ENCODE measurements at places on chromosomes 4 and X.

GRCh38 chrX:114344756-114345349 lies 239.0 kb upstream of the HTR2C start:
- no peak for DNase-seq

DNA sequence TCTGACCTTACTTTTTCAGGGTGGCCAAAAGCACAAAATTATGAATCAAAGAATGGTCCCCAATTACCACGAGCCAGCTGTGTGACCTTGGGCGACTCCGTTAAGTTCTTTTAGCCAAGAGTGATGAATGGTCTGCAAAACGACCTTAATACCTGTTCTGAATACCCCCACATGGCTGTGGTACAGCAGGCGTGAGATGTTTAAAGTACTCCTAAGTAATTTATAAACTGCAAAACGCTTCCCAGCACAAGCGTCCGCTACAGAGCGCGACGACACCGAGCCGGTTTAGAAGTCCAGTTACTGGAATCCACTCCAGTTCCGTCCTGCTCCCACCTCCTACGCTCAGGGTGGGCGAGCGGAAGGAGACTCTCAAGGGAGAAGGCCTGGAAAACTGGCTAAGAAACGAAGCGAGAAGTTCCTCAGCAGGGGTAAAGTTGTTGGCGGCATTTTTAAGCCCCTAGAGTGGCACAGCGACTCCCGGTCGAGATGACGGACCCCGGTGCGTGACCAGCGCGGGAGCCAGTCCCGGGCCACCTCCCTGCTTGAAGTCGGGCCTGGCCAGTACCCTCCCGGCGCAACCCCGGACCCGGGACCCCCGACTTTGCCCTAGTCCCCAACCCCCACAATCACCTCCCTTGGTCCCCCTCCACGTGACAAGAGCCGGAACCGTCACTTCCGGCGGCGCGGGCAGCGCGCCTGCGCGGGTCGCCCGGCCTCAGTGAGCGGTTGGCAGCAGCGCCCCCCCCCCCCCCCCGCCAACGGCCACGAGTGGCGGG lies 659 bp upstream of the BMP2K start:
- DNase-seq: peak; percentile 84

DNA sequence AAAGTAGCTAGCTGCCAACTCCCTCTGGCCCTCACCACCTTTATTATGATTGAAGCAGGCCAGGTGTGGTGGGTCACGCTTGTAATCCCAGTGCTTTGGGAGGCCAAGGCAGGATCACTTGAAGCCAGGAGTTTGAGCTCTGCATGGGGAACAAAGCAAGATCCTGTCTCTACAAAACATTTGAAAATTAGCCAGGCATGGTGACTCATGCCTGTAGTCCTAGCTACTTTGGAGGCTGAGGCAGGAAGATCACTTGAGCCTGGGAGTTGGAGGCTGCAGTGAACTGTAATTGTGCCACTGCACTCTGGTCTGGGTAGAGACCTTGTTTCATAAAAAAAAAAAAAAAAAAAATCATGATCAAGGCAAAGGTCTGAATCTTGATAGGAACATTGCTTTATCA lies 467.0 kb upstream of the DIPK2B start:
- DNase-seq: no peak

DNA sequence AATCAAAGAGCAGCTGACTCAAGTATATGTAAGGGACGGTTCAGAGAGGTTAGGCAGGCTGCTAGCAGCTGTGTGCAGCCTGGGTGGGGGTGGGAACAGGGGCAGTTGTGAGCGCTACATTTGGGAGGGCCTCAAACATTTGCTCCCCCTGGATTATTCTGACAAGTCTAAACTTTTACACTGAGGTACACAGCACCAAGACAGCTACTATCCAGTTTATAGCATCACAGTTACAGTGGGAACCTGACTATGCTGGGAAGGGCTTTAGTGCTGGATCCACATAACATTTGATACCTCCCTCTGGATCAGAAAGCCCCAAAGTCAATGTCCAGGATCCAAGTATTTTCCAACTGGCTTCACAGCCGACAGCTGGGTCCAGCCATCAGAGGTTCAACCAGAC lies 55.8 kb upstream of the GIMD1 start:
- no peak for DNase-seq

GRCh38 chr4:101292214-101292613 lies 55.1 kb downstream of the PPP3CA start:
- no peak for DNase-seq

GRCh38 chr4:55378617-55379467 lies 16.9 kb upstream of the TMEM165 start:
- no peak for DNase-seq

DNA sequence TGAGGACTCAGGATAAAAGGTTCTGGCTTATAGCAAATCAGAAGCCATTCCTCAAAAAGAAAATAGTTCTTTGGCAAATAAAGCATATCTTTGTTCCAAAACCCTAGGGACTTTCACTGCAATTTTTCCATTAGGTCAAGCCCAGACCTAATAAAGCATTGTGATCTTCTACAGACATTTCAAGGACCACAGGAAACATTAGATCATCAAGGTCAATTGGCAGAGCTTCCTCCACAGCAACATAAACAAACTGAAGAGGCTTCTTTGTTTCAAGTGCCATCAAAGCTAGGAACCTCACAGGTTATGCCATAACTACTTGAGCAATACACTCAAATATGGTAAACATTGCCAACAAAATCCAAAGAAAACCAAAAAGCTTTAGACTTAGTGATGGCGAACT lies 144.9 kb downstream of the ANXA5 start:
- DNase-seq: no peak

DNA sequence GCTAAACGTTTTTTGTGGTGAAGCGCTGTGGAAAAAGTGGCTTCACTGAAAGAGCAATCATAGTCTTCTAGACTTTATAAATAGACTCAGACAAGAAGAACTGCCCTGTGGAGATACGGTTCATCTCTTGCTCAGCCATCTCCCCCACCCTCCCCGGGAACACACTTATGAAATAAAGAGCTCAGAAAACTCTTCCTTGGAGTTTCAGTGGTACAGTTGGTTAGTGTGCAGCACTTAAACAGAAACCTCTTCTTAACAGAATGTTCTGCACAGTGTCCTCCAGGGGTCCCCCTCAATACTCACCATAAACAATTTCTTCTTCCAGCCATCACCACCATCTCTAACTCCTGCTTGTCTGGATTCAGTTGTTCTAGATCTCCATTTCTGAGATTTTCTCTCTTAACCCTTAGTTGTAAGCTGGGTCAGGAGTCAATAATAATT lies 313.0 kb downstream of the ARHGAP10 start:
- no peak for DNase-seq

DNA sequence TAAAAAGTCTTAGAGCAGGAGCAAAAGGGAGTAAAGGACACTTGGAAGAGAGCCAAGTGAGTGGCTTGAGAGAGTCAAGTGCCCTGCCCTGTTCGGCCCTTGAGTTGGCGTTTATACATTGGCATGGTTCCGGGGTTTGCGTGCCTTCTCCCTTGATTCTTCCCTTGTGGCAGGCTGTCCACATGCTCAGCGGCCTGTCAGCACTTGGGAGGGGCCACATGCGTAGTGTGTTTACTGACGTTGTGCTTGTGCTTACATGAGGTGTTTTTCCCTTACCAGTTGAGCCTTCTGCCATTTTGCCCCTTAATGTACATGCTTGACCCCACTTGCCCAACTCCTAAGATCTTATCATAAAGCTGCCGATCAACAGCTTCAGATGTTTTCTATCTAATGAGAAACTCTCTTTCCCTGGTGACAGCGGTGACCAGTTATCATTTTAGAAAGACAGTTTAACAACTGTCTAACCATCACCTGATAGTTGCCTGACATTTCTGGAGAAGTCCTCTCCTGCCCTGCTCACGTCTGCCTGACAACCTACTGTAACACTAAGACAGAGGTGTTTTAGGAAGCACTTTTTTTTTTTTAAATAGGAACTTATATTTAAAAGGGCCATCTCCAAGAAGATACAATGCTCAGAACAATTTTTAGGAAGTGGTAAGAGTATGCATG lies 49.5 kb upstream of the GC start:
- DNase-seq: no peak

DNA sequence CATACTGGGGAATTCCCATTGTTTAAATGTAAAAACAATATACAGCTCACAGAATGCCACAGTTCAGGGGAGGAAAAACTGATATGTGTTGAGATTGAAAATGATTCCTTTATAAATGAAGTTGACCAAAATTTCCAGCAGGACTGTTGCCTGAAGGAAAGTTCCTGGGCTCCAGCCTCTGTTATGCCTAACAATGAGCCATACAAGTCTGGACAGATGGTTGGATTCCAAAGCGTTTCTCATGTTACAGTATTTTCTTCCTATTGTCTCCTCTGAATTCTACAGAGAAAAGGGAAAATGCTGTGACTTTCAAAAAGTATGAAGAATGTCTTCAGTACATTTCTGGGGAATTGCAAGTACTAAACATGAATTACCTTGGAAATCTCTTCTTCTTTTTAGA lies 73.3 kb downstream of the ALPK1 start:
- no peak for DNase-seq

- no peak for DNase-seq
These were observed 4.9 kb upstream of the PNMA6E start for GRCh38 chrX:153406011-153406410.

- DNase-seq: no peak
These were observed 104.9 kb downstream of the FAM13A start for GRCh38 chr4:88952081-88952480.

GRCh38 chrX:138001226-138001625 lies 435.3 kb downstream of the ZIC3 start:
- no peak for DNase-seq

GRCh38 chr4:102640669-102641068 lies 120.1 kb downstream of the MANBA start:
- DNase-seq: no peak

GRCh38 chr4:176818531-176818930 lies 25.8 kb upstream of the VEGFC start:
- DNase-seq: no peak

GRCh38 chr4:125389713-125390112 lies 75.0 kb downstream of the FAT4 start:
- no peak for DNase-seq

GRCh38 chrX:50594788-50595187 lies 124.2 kb upstream of the DGKK start:
- no peak for DNase-seq

DNA sequence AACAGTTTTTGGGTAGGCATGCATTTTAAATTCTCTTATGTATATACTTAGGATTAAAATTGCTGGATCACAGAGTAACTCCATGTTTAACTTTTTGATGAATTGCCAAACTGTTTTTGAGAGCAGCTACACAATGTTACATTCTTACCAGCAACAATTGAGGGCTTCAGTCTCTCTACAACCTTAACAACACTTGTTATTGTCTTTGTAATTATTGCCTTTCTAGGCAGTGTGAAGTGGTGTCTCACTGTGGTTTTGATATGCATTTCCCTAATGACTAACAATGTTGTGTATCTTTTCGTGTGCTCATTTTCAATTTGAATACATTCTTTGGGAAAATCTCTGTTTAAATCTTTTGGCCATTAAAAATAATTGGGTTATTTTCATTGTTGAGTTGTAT lies 17.3 kb upstream of the F11 start:
- DNase-seq: no peak

DNA sequence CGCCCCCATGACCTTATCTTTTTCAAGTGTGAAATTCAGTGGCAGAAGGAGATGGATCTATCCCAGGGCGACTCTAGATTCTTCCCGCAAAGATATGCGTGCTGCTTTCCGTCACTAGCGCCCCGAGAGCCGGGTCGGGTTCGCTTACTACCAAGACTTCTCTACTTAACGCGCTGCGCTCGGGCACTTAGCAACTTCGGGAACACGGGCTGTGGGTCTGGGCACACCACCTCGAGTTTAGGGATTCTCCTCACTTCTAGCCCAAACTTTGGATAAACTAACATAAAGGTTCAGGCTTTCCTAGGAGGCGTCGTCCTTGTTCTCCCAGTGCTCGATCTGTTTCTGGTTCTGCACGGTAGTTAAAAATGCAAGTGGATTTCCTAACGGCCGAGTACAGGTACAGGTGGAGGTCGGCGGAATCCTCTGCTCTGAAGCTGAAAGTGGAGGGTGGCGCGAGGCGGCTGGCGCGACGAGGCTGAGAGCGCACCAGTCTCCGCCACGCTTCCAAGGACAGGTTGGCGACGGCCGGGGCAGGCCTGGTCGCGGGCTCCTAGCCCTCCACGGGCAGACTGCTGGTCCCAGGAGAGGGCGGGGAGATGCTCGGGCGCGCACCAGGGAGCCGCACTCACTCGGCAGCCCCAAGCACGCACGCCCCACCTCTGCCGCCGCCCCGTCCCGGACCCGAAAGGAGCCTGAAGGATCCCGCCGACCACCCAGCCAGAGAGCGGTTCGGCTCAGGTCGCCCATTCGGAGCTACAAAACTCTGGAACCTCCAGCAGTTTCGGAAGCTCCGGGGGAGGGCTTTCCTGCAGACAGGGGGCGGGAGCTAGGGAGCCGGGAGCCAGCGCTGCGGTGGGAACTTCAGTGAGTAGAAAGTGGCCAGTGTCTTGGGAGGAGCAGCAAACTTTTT lies 100.8 kb upstream of the TENM3 start:
- no peak for DNase-seq

GRCh38 chr4:70958681-70959080 lies 34.8 kb upstream of the DCK start:
- no peak for DNase-seq

DNA sequence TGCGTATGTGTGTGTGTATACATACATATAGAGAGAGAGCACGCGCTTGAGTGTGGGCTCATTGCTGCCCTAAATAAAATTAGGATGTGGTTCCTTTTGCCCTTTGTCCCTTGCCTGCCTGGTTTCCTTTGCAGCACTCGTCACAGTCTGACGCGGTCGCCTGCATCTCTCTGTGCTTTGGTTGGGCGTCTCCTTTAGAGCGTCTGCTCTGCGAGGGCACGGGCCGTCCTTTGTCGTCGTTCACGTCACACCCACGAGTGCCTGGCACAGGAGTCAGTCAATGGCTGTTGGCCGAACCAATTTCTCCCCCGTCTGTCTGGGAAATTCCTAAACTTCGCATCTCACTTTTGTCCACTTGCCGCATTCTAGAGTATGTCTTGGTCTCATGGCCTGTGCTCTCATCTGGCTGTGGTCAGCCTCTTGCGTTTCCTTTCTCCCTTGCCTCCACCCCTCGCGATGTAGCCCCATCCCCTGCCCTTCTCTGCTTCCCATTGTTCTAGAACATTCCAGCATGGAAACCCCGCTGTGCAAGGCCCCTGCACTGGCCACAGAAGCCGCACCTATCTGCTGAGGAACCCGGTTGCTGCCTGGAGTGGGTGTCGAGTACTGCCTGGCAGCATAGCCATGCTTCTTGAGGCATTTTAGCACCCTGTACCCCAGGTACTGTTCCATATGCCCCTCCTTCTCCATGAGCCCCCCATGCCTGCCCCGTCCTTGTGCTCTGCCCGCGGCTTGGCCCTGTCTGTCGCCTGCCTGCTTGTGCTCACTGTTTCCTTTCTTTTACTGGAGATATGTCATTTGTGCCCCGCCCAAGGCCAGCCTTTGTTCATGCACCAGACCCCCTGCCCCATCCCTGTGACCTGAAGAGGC lies 8.0 kb downstream of the MAEA start:
- no peak for DNase-seq

GRCh38 chr4:180665481-180665880 lies 1577.7 kb upstream of the TENM3 start:
- DNase-seq: no peak

DNA sequence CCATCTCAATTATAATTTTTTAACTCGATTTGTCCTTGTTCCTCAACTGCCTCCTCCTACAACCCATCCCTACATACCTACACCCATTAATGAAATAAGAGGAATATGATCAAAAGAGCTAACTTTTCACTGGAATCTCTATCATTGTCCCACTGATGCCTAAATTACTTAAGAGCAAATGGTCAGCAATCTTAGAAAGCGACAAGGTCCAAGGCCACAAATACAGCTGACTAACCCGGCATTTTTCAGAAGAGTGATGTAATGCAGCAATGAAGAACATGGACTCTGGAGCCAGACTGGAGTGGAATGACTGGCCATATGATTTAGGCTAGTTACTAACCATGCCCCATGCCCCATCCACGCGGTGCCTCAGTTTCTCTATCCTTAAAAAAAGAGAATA lies 56.2 kb downstream of the PPA2 start:
- no peak for DNase-seq
